ENCODE measurements at places on chromosomes 13 and 19.

GRCh38 chr19:7602240-7602934, 6.7 kb downstream of the CAMSAP3 start:
- DNase-seq, result no peak

DNA sequence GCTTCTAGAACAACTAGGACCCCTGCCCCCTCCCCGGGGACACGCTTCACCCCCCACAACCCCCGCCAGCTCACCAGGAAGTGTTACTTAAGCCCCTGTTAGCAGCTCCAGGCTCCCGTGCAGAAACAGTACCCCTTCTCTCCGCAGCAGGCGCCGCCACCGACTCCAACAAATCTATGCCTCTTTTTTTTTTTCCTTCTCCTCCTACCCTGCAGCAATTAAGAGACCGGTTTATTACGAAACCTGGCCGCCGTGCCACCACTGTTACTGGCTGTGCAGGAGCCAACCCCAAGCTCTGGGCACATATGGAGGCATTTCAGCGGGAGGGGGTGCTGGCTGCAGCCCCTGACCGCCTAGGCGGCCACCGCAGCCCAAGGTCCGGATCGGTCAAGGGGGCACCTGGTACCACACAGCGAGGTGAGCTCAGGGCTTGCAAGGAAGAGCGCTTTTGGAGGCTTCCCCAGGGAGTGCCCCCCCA, 2.4 kb downstream of the GADD45B start:
- DNase-seq, result peak; percentile 64

DNA sequence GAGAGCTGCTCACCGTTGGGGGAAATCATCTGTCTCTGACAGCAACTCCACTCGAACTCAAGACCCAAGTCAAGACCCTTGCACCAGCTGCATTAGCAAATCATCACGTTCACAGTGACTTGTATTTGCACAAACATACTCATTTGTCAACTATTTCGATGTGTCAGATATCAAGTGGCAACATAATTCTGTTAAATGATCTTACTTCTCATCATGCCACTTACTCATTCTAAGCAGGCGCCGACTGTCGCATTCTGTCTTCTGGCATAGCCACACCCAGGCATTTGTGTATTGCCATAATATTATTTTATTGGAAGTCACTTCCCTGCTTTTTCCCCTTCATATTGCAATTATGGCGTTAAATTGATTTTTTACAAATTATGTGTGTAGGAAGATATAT, 23.0 kb upstream of the ATP1A3 start:
- no peak for DNase-seq

- DNase-seq, result no peak
Observed at GRCh38 chr13:35179494-35179893, 237.4 kb downstream of the NBEA start.

DNA sequence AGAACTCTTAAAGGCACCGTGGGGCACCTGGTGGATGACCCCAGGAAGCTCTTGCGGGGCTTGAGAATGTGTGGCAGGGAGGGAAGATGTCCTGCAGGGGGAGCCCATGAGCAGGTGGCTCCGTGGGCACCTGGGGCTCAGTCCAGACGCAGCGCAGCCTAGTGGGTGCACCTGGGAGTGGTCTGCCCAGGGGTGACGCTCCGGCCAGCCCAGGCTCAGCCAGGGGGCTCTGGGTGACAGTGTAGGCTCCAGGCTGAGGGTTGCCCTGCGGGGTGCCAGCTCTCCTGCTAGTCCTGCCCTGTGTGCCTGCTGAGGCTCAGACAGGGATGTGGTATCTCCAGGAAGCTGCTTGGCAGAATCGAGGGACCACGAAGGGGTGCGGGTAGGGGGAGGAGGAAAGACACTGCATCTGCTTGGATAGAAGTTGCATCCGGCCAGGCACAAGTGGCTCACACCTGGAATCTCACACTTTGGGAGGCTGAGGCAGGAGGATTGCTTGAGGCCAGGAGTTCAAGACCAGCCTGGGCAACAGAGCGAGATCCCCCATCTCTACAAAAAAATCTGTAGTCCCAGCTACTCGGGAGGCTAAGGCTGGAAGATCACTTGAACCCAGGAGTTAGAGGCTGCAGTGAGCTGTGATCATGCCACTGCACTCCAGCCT, 15.0 kb upstream of the PGLS start:
- DNase-seq, result peak; percentile 52

DNA sequence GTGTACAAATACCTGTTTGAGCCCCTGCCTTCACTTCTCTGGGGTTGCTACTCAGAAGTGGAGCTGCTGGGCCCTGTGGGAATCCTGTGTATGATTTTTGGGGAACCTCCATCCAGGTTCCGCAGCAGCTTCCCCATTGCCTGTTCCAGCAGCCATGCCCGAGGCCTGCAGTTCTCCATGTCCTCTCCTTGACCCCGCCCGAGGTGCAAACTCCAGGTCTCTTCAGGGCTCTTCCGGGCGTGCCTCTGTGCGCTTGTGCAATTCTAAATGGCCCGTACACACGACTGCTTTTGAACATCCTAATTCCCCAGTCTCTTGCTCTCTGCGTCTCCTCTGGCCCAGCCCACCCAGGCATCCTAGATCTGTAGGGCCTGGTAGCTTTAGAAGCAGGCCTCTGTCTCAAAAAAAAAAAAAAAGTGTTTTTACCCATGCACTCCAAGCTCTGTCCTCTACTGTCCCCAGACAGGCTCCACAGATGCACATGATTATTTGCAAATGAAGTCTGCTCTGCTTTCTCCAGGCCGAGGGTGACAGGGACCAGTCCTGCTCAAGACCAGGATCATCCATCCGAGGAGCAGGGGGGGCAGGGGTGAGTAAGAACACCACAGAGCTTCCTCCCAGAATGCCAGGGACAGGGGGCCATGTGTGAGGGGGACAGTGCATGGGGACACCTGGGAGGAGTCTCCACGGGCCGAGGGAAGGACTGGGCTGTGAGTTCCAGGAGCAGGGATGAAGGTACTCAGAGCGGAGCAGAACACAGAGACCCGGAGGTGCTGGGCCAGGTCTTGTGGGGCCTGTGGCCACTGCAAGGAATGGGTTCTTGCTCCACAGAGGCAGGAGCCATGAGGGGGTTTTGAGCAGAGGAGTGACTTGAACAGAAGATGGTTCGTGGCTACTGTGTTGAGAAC, 51.7 kb downstream of the SLC7A9 start:
- DNase-seq, result no peak

GRCh38 chr13:88817560-88817959, 1146.4 kb downstream of the SLITRK5 start:
- no peak for DNase-seq

- no peak for DNase-seq
Observed at GRCh38 chr19:16385821-16386220, 61.2 kb downstream of the KLF2 start.

DNA sequence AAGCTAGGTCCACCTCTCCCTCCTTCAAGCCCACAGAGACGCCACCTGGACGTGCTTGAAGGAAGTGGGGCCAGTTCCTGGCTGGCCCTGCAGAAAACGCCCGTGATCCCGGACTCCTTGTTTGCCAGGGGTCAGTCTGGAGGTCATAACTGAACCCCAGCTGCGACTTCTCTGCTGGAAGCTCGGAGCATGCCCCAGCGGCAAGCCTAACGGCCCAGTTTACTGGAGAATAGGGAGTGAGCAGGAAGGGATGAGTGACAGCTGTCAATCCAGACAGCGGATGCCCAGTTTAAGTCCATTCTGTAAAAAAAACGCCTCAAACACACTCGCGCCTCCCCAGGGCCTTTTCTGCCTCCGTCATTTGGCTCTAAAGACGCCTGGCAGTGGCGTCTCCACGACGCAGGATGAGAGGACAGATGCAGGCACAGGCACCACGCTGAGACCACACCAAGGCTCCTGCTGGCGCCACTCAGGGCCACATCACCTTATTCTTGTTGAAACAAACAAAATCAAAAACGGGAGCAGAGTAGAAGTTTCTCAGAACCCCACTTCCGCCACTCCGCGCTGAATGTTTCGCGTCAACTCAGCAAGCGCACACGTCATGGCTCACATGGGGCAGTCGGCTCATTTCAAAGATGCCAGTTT, 57.6 kb downstream of the RASA3 start:
- DNase-seq, result no peak

DNA sequence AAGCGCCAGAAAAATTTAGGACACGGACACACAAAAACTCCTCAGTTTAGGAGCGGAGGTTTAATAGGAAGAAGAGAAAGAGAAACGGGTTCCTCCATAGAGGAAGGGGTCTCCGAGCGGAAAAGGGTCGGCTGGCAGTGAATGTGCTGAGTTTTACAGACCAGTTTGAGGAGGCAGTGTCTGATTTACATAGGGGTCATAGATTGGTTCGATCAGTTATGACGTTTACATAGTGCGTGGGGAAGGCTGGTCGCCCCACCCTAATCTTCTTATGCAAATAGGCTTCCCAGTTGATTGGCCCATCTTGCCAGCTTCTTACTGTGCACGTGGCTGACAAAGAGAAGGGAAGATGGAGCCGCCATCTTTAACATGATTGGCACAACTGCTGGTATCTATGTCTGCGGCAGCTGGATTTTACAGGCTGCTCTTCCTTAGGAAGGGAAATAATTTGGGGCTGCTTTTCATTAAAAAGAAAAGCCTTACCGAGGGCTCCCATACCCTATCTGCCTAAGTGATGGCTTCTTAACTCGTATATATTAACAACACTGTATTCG, 1.2 kb upstream of the ZNF225 start:
- DNase-seq, result peak; percentile 92

GRCh38 chr19:5017235-5017634, 48.3 kb downstream of the KDM4B start:
- DNase-seq, result no peak

- DNase-seq, result no peak
Observed at GRCh38 chr13:25659091-25659795, 287.5 kb downstream of the ATP8A2 start.

DNA sequence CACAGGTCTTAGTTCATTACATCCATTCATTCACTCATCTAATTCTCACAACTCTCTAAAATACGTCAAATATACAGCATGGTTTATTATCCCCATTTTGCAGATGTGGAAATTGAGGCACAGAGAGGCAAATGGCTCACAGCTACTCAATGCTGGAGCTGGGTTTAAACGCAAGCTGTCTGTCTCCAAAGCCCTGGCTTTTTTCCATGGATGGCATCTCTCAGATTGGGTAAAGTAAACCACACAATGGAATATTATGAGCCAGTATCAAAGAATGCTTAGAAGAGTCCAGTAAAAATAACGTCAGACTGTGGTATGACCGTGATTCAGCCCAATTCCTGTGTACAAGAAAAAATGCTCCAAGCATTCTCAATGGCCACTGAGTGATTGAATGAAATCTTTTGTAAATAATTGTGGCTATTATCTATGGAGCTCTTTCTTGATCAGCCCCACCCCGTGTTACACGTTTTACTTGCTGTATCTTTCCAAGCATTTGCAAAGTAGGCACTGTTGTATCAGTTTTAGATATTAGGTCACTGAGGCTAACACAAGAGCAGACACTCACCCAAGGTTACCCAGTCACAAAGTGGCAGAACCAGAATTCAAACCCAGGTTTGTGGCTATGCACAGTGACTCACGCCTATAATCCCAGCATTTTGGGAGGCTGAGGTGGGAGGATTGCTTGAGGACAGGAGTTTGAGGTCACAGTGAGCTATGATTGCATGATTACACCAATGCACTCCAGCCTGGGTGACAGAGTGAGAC, 5.5 kb upstream of the ACP7 start:
- DNase-seq, result peak; percentile 97

DNA sequence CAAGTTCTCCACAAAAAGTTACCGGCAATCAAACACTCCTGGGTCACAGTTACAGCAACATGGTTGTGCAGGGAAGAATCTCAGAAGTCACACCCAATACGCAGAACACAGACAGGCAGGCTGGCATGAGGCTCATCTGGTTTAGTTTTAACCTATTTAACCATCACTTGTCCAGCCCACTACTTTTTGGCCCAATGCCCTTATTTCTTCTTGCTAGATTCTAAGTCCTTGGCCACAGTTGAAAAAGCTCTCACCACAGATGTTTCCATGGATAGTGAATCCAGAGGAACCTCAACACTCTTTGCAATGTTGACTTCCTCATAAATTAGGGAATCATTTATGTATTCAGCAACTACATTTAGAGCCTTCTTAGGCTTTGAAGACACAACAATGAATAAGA, 50.7 kb upstream of the FNDC3A start:
- DNase-seq, result no peak

All from IMR-90 (cell line).